Activated CD4-positive, alpha-beta T cell treated with anti-CD3 and anti-CD28 coated beads, Interleukin-2, amount 50 U/mL, for 24 hours (primary cell): ENCODE measurements at places on chromosomes 2 and 18.
A peak's percentile ranks its signal among the peaks of the same experiment; 100 is the strongest.

GRCh38 chr2:223877721-223878410 lies 40.5 kb upstream of the AP1S3 start:
- no peak for DNase-seq

DNA sequence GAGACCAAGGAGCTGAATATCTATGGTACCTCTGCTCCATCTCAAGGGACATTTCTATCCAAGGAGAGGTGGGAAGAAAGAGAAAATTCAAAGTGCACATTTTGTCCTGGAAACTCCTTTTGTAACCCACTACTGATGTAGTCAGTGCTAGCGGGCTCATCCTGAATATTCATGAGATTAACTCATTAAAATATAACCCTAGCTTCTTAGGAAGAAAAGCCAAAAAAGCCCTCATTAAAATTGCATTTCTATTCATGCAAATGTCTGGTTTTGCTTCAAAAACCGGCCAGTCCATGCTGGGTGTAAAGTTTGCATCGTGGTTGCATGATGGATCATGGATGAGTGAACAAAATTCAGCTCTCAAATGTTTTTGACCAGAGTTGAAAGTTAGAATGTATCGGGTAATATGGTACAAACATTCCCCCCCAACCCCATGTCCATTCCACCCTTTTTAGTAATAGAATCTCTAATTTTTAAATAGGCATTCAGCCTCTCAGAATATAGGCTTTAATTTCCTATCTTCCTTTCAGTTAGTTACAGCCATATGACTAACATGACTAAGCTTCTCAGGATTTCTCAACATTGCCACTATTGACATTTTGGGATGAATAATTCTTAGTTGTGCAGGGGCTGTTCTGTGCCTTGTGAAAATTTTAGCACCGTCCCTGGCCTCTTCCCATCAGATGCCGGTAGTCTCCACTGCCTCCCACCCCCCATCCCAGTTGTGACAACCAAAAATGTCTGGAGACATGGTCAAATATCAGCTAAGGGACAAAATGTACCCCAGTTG lies 104.2 kb upstream of the RND3 start:
- DNase-seq = no peak

GRCh38 chr2:3575534-3576262 lies 638 bp downstream of the RPS7 start:
- DNase-seq = peak; percentile 10

GRCh38 chr2:112630268-112630667 lies 15.5 kb upstream of the SLC20A1 start:
- DNase-seq = no peak

DNA sequence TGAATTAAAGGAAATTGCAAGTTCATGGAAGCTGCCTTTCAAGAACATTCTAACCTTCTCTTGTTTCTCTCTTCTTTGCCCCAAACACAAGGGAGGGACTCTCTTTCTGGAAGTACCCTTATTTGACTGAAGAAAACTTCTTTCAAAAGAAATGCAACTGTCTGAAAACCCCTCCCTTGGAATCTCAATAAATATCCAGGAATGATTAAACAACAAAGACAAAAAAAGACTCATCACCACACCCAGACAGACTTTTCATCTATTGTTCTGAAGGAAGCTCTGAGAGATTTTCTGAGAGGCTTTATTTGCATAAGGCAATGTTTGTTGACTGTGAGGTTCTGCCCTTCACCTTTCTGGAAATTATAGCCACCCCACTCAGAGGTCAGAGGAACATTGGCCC lies 1260.9 kb downstream of the LRP1B start:
- DNase-seq = no peak

DNA sequence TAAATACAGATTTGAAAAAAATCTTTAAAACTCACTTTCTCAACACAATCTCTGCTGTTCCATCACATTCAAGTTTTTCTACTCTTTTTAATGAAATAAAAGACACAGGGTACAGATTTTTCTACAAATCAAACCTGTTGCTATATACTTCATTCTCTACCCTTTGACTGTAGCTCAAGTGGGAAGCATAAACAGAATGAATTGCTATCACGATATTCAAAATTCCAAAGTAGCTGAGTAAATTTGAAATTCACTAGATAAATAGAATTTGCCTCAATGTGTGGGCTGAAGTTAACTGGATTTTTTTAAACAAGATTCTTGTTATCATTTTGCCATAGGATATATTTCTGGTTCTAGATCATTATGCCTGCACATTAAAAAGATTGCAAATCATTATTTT lies 185.9 kb downstream of the ZNF521 start:
- no peak for DNase-seq

DNA sequence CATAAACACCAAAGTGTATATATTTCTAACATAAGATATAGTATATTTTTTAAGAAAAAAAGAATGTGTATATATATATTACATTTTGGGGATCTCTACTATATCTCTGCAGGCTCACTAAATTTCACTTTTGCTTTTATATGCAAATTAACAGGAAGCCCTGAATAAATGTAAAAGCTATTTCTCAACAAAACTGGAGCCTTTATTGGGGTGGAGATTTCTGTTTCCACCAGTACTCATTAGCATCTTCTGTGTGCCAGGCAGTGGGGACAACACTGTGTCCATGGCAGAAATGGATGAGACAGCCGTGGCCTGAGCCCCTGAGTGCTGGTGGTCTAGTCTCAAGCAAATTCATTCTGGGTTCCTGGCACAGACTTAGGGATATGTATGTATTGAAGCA lies 41.3 kb downstream of the C18orf63 start:
- DNase-seq = no peak

- DNase-seq = no peak
These were observed 508.1 kb downstream of the EIPR1 start for GRCh38 chr2:2869553-2869952.

GRCh38 chr2:100350661-100351185 lies 28.4 kb upstream of the LONRF2 start:
- DNase-seq = no peak

DNA sequence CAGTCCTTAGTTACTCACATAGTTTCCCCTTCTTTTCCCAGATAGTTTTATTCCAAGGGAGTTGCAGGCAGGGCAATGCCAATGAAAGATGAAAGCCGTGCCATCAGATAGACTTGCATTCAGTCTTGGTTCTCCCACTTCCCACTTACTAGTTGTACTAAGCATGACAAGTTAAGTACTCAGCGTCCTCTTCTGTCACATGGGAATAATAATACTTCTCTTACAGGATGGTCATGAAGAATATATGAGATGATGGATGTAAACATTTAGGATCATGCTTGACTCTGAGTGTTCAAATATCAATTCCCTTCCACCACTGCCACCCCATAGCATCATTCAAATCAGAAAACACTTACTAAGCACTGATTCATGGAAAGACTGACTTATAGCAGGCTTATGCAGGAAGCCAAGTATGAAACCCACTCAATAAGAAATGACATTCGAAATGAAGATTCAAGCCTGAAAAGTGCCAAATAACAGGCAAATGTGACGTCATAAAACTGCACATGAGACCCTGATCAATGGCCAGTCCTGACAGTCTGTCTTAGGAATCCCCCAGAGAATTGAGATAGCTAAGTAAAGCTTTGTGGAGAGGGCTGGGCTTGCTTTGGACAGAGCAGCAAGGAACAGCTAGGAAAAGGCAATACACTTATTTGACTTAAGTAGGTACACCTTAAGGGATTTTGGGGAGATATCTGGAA lies 11.1 kb upstream of the EVA1A start:
- DNase-seq = no peak

DNA sequence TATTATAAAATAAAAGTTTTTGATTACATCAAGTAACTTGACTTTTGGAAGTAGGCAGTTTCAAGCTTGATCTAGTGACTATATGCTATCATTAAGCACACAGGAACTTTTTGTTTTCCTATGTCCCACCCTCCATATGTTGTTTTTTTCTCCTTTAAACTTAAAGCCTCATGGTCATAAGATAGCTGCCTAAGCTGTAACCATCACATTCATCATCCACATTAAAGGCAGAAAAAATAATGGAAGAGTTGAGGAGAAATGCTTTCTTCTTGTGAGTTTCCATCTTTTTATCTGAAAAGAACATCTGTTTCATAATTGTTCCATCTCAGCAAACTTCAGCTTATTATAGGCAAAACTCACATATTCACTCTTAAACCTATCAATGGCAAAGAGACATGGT lies 630.4 kb downstream of the STK39 start:
- DNase-seq = no peak

- DNase-seq = no peak
These were observed 357.2 kb downstream of the SATB2 start for GRCh38 chr2:199100326-199101110.

- DNase-seq = no peak
These were observed 413.6 kb downstream of the PTH2R start for GRCh38 chr2:208820014-208820688.

- no peak for DNase-seq
These were observed 67.6 kb downstream of the SLC66A3 start for GRCh38 chr2:11222845-11223244.

- no peak for DNase-seq
These were observed 108.7 kb downstream of the DPP10 start for GRCh38 chr2:114550895-114551793.

DNA sequence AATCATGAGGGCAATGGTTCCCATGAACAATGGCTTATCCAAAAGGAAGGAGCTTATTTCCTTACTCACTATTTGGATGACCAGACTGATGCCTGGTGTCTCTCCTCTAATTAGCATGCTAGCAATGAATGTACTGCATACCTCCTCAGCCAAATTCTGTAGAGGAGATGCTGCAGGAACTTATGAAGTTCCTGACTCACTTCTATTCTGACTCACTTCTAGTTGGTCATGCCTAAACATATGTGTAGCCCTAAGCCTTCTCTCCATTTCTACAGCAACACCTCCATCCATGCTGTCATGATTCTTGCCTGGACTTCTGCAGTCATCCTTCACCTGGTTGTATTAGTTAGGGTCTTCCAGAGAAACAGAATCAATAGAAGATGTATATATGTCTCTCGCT lies 59.9 kb upstream of the MRPS9 start:
- DNase-seq = no peak

DNA sequence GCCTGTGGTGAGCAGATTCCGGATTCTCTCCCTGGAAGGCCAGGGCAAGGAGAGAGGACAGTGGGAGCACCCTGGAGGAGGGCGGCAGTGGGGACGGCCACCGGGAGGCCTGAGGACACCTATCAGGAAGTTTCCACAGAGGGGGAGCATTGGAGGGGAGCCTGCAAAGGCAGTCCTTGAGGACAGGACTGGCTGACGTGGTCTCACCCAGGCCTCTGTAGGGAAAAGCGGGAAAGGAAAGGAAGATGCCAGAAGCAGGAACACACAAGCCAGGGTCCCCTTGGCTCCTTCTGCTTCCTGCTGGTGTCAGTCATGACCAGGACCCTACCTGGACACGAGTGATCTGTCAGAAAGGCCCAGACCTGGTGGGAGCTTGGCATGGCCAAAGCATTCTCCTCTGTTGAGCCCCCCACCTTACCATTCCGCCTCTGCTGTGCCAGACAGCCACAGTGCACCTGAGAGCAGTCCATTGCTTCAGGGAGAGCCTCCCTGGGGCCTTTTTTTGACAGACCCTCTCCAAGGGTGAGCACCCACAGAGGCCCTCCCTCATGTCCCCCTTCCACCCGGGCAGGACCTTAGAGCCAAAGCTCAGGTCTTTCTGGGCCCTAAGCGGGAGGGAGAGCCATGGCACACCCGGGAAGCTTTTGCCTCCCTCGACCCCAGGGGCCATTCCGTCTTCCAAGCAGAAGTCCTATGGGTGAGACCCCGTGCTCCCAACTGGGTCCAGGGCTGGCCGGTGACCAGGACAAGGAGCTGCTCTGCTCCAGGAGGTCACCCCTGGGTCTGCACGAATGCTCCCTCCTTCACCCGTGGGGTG lies 333.1 kb downstream of the DYSF start:
- DNase-seq = no peak

DNA sequence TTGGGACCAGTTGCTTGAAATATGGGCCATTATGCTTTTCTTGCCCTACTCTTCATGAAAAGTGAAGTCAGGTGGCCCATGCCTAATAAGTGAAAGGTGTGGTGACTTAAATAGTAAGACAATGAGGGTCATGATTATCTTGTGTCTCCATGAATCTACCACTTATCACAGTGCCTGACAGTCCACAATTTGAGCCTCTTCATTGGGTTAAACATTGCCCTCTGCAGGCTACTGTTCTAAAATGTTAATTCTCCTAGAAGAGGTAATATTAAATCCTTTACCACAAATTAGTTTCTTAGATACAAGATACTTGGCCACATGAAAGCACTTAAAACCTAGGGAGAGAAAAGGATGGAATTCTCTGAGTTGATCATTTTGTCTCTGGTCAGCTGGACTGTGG lies 4.0 kb downstream of the EGR4 start:
- DNase-seq = no peak

DNA sequence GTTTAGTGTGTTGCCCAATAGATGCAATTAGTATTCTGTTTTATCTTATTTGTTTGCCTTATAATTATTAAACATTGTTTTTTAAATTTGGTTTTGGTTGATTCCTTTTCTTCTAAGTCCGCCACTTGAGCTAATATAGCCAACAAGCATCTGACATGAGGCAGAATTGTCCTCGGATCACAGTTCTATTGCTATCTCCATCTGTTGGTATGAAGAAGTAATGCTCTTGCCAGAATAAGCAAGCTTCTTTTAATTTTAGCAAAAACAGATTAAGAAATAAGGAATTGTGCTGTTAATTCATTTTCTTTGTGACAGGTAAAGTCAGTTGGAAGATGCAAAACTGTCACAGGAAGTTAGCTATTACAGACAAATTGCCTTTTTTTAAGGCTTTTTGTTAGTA lies 54.3 kb downstream of the R3HDM1 start:
- DNase-seq = no peak

DNA sequence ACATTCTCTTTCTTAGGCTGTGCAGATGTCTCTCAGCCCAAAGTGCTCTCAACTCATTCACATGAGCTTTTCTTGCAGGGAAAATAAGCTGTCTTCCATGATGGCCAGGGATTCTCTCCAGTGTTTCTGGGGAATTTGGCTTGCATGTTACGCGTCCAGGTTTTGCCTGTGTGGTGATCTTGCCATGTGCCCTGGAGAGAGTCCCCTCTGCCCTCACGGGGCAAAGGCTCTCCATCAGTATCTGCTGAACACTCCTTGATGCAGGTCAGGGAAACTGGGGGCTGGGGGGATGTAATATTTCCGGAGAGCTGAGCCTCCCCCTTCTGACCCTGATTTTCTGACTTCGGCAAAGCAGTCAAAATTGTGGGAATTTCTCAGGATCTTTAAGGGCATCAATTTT lies 87.6 kb downstream of the ACKR3 start:
- DNase-seq = no peak

GRCh38 chr2:12341920-12342319 lies 374.8 kb upstream of the TRIB2 start:
- DNase-seq = no peak

DNA sequence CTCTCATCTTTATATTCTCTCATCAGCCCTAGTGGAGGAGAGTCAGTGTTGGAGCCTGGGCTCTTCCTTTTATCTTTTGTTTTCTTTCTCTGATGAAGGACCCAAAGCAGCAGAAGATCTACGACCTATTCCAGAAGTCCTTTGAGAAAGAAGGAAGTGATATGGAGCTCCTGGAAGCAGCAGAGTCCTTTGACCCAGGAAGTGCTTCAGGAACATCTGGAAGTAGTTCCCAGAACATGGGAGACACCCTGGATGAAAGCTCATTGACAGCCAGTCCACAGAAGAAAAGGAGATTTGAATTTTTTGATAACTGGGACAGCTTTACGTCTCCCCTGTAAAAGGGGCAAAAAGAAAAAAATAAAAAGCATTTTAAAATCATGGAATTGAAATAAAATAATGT lies 16.0 kb upstream of the RPL37A start:
- no peak for DNase-seq
